ENCODE measurements at places on chromosomes 7 and 10.

GRCh38 chr10:127048630-127049029 lies 143.4 kb downstream of the DOCK1 start:
- no peak for DNase-seq

DNA sequence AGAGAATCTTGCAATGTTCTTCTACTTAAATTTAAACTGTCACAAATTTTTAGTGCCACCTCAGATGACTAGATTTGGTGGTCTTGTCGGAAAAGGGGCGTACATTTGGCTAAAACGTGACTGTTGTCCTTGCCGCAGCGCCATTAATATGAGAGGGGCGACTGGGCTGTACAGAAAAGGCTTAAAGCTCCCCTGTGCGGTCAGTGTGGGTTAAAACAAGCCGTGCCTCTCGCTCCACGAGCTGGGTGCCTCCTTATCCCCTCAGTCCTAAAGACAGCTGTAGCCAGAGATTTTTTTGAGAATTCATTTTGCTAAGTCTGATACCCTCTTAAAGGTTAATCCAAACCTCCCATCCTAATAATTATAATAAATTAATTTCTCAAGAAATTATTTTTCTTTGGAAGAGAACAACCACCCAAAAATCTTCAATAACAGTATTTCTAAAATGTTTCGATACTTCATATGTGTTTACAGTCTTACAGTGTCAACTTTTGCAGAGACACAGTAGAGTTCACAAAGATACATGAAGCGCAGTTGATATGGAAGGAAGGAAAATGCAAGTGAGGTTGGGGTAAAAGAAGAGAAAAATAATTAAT lies 68.6 kb downstream of the C7orf25 start:
- no peak for DNase-seq

- DNase-seq, result no peak
Measured at GRCh38 chr7:76430211-76430610, 5.5 kb downstream of the ZP3 start.

DNA sequence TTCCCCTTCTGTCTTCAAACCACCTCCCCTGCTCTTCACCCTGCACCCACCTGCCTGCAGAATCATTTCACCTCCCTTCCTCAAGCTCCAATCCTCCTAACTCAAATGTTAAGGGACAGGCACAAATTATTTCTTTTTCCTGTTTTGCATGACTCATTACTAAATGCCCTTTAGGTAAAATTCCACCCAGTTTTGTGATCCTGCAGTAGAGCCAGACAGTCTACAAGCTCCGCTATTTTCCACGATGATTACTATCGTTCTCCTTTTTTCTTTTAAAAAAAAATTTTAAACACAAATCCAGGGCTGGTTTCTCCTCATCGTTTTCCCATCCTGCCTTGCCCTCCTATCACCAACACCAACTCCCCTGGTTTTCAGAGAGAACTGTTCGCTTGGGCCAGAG lies 186.8 kb upstream of the YAE1 start:
- no peak for DNase-seq

DNA sequence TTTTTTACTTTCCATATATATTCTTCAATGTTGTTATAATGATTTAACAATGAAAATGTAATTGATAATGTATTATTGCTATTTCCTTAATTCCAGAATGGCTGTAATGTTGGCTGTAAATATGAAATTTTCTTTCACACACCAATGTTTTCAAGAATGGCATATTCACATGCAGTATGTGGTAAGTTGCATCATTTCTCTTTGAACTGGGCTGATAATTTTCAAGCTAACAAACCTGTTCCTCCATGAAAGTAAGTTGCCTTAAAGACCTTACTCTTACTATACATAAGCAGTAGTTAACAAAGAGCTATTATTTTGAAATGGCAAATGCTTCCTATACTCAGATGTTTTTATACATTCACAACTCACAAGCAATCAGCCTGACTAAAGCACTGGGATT lies 154.5 kb downstream of the TMEM168 start:
- no peak for DNase-seq

- DNase-seq, result no peak
Measured at GRCh38 chr10:15237351-15237750, 68.9 kb upstream of the NMT2 start.

DNA sequence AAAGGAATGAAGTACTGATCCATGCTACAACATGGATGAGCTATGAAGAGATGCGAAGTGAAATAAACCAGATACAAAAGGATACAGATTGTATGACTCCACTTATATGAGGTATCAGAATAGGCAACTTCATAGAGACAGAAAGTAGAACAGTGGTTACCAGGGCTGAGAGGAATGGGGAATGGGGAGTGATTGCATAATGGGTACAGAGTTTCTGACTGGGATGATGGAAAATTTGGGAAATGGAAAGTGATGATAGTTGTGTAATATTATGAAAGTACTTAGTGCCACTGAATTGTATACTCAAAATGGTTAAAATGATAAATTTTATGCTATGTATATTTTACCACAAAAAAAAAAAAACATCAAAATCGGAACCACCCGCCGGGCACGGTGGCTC lies 3.9 kb downstream of the ATXN7L1 start:
- DNase-seq, result no peak

DNA sequence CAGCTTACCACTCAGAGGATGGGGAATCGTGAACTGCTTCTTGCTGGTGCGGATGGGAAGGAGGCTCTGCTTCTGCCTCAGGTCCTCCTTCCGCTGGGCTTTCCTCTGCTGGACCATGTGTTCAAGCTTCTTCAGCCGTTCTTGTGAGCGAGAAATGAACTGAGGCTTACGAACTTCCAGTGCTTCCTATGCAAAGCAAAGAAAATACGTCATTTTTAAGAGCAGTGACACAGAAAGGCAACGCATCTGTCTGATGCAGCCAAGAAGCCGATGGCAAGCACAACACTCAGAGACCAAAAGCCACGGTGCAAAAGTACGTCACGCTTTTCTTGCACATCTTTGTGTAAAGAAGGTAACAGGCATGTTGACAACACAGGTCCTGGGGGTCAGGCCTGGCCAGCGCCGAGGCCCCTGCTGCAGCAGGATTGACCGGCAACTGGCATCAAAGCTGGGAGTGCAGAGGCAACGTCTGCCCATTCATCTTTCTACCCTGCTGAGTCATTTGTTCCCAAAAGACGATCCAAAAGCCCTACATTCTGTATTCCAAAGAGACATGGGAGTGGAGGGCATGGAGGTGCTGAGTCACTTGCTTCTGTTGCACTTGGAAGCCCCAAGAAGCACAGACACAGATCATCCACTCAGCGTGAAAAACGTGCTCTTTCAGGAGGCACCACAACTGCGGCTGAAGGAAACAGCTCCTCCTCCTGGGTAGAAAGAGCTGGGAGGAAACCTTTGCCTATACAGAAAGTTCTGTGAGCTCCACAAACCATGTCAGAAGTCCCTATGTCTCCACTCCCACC lies 71.0 kb upstream of the ADAM12 start:
- DNase-seq, result no peak

- no peak for DNase-seq
Measured at GRCh38 chr10:33965795-33966581, 631.5 kb upstream of the NRP1 start.

DNA sequence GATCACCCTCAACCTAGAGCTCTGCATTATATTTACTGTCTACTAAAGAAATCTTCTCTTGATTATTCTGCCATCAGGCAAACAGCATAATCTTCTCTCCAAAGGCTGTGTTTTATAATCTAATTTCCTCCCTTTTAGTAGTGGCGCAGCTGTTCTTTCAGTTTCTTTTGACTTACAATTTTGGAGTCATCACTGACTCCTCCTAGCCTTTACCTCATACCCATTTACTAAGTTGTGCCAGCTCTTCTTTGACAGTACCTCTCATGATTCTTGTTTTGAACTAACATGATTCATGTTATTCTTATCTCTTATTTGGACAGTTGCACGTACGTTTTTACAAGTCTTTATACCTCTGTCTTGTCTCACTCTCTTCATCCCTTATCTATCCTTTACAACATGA lies 113.0 kb downstream of the FOXP2 start:
- DNase-seq, result no peak

- no peak for DNase-seq
Measured at GRCh38 chr10:121576139-121576538, 22.1 kb downstream of the FGFR2 start.

- DNase-seq, result no peak
Measured at GRCh38 chr7:144523621-144524020, 120.1 kb upstream of the NOBOX start.

DNA sequence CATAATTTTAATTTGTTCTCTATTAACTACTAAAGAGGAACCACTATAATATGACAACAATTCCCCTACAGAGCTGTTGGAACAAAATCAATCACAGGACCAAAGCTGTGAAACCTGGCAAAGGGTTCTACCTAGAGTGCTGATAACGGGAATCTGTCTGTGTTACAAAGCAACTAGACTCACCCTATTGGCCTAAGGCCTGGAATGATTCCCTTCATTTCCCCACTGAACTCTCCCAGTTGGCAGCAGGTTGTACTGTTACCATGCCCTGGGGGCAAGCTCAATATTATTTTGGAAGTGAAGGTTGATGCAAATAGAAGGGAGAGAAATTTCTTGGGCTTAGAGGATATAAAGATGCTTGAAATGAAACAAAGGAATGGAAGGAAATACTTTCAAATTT lies 81.8 kb downstream of the SEMA3A start:
- DNase-seq, result no peak

DNA sequence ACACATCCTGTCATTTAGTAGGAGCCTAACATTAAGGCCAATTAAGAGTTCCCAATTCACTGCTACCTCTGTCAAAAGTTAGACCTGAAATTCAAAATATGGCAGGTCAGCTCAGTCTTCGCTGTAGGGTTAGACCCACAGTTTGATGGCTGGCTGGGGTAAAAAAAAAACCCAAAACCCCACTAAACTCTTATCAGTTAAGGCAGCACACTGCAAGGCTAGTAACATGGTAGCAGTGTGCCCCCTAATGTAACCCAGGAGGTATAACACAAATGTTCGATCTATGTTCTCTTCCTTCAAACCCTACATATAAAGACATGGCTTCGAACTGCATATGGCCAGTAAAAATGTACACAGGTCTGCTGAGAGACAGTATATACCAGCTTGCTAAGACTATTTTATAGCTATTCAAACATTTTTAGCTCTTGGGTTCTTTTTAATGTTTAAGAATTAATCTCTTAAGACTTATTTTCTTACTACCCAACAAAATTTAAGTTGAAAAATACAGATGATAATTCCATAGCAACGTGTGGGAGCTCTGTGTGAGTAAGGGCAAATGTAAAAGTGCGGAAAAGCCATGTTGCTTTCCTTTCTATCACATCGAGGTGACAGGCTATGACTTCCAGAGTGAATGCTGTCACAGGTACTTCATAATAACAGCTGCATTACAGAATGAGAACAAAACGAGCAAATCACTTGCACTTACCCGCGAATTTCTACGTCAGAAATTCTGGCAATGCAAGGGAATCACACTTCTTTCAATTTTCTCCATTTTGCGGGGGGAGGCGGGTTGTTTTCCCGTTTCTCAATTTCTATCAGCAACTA lies 168.4 kb upstream of the IMMP2L start:
- DNase-seq, result no peak

DNA sequence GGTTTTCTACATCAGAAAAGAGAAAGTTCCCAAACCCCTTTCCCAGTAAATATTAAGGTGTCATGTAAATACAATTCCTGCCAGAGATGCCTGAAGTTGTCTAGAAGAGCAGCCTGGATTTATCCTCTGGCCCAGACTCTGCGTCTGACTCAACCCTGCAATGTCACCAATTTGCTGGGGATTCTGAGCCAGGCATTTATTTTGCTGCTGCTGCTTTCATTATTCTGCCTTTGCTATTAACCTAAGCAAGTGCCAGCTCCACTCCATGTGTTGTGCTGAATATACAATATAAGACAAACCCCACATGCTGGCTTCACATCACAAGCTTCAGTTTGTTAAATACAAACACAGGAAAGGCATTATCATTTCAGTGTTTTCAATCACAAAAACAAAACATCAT lies 59.1 kb downstream of the ELAPOR2 start:
- no peak for DNase-seq

DNA sequence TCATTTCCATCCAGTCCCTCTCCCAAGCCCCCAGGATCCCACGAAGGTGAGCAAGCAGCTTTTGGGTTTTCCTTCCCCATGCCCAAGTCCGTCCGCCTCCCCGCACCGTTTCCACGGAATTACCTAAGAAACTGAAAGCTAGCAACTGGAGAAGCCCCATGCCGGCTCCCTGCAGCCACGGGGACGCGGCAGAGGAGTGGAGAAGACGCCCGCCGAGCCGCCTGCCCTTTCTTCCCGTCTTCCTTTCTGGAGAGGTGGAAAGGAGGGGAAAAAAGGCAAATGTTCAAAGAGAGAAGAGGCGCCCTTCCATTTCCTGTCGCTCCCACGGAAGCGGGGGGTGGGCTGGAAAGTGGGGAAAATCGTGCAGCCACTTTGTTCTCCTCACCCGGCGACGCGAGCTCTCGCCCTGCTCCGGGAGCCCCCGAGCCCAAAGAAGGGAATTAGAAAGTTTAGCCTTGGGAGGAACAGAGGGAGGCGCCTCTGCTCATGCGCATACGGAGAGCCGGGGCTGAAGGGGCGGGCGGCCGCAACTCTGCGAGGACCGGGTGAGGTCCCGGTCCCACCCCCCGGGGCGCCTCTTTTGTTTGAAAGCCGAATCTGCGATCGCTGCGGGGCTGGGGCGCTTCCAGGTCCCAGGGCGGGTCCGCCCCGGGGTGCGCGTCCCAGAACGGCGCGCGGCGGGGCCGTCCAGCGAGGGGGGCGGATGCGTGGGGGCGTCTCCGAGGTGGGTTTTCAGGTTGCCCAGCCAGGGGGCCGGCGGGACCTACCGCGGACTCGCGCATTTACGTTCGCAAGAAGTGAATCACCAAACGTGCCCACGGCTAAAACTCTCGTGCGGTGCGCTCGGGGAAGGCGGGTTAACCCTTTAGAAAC lies at the start of gene LAMB1:
LAMB1 (minus strand) TSS at position 436 of the 873 bp plus-strand sequence; CDS start at position 160, 276 bp downstream.
- DNase-seq, result no peak

- no peak for DNase-seq
Measured at GRCh38 chr7:129452589-129453231, 18.5 kb downstream of the STRIP2 start.

- DNase-seq, result peak; percentile 28
Measured at GRCh38 chr10:110651044-110651958, 7.2 kb downstream of the RBM20 start.

GRCh38 chr7:51150193-51150592 lies 166.4 kb downstream of the COBL start:
- DNase-seq, result no peak

- no peak for DNase-seq
Measured at GRCh38 chr10:73857446-73857845, 16.9 kb downstream of the CAMK2G start.

GRCh38 chr10:113011592-113012374 lies 61.7 kb downstream of the TCF7L2 start:
- DNase-seq, result no peak

- no peak for DNase-seq
Measured at GRCh38 chr7:3138997-3139396, 95.3 kb upstream of the CARD11 start.
